ENCODE measurements at places on chromosomes 7 and 10.

GRCh38 chr7:128815289-128815942, 14.8 kb upstream of the FLNC start:
- no peak for DNase-seq

- DNase-seq = no peak
Observed at GRCh38 chr10:48782386-48782785, 97.7 kb downstream of the WDFY4 start.

- no peak for DNase-seq
Observed at GRCh38 chr10:42646687-42647640, 8.6 kb upstream of the ZNF33B start.

DNA sequence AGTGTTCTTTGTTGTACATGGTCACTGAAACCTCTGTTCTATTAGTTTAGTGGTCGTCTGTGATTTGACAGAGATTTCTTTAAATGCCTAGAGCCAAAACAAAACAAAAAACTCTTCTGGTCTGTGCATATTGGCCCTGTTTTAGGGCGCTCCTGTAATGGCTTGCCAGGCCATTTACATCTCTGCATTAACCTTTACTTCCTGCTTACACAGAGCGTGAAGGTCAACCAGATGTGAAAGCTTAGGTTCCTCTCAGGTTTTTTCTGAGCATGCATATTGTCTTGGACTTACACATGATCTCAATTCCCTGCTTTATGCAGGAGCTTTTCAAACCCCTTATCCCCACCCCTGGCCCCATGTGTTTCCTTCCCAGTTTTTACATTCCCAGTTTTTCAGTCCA, 9.6 kb downstream of the ZNF37A start:
- no peak for DNase-seq

DNA sequence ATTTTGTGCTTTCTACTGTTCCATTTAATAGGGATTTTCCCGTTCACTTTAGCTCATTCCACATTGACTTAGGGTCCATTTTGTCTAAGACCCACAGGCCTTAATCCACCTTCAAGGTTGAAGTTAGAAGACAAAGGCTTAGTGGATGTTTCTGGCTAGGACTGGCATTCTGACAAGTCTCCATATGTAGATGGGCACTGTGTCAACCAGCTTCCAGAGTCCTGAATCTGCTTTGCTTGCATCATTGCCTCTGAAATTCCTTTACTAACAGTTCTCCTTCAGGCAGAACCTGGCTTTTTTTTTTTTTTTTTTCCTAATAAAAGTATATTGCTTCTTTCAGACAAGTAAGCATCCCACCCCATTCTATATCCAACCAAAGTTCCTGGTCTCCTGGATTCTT, 69.6 kb upstream of the PDCD4 start:
- no peak for DNase-seq

GRCh38 chr7:32227746-32228145, 157.5 kb upstream of the PDE1C start:
- no peak for DNase-seq

GRCh38 chr7:51965454-51965853, 648.8 kb upstream of the COBL start:
- DNase-seq = no peak

DNA sequence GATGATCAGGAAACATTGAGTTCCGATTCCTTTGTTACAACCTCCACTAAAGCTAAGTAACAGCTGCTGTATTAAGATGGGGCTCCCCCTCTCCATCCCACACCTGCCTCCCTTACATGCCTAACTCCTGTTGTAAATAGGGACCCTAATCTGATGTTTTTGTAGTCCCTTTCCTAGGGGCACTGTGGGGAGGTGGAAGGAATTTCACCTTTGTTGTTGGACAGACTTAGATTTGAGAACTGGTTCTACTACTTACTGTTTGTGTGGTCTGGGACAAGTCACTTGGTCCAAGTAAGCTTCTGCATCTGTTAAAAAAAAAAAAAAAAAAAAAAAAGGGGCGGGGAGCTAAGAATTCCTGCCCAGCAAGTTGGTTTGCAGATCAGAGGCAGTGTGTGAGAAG, 42.6 kb downstream of the KIAA1217 start:
- no peak for DNase-seq

- no peak for DNase-seq
Observed at GRCh38 chr10:86364491-86365345, 1.9 kb downstream of the GRID1 start.

- no peak for DNase-seq
Observed at GRCh38 chr7:45701701-45702510, 127.7 kb downstream of the ADCY1 start.

All from NCI-H146 (cell line).